BJ (cell line): ENCODE measurements at places on chromosomes 4 and X.

GRCh38 chrX:108271397-108271787 lies 166.8 kb downstream of the COL4A6 start:
- no peak for DNase-seq

DNA sequence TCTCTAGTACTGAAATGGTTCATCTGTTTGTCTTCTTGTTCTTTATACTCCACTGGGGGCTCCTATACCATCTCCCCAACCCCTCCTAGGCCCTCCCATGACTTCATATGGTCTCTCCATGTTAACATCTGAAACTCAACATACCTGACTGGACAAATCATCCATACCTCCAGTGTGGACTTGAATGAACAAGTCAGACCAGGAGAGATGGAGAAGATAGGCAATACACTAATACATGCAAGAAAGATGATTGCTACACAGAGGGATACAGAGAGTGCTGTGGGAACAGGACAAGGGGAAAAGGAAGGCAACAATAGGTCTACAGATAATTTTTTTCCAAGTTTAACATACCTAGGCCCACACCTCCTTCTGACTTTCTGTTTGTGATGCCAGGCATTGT lies 175.1 kb downstream of the FHIP1A start:
- no peak for DNase-seq

DNA sequence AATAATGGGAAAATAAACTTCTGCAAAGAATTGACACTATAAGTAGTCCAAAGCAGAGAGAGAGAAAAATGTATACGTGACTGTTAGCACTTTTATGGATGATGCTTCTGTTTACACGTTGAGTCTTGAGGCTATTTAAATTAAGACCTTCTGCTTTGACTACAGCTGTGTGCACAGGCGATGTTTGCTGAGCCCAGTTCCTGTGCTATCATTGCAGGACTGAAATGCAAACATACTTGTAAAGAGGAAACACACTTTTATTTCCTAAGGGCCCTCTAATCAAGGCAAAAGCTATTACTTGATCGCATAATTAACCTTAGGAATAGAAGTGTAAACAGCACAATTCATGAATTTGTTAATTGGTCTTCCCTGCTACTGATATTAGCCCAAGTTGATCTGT lies 226.9 kb downstream of the FBXW7 start:
- no peak for DNase-seq

GRCh38 chr4:3384391-3384770 lies 57.4 kb upstream of the HGFAC start:
- DNase-seq, result no peak

DNA sequence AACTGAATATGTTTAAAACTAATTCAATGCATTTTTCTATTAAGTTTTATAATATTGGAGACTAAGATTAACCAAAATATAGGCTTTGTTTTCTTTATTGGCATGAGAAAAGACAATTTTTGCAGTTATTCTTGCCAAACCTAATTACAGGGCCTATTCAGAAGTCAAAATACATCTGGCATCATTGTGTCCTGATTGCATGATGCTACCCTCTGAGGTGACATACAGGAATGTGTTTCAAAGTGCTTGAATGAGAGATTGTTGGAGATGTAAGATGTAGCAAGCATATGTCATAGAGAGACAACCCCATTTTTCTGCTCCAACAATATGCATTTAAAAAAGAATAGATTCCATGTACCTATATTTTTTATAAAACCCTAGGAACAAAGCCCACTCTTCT lies 1036.4 kb downstream of the PCDH18 start:
- no peak for DNase-seq

DNA sequence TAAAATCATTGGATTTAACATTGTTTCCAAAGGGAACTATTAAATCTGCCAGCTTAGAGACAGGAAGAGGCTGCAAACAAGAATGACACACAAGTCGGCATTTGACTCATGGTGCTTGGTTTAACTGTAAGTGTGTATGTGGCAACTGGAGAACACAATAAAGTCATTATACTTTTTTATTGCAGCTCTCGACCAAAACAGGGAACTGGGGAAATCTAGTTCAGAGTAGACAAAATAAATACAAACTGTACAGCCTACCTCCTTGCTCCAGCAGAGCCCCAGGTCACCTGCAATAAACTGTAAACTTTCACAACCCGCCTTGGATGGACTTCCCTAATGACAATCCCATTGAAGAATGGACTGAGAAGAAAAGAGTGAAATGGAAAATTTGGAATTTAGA lies 24.0 kb downstream of the NPY5R start:
- no peak for DNase-seq

- DNase-seq, result no peak
Measured at GRCh38 chr4:152927737-152928136, 8.4 kb upstream of the FHDC1 start.

DNA sequence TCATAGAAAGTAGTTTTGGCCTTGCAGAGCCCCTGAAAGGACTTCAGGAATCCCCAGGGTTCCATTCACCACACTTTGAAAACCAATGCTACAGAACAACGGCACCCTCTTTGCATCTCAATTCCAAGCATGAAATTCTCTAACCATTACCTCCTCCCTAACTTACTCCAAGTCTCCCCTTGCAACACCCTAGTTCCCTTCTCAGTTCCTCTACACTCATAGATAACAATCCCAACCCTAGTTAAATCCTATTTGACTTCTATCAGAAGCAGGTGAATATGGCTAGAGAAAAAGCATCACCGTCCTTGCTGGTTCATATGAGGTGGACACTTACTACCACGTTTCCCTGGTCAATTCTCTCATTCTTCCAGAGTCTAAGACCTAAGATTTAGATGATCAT lies 2.4 kb downstream of the RCHY1 start:
- no peak for DNase-seq

- DNase-seq, result no peak
Measured at GRCh38 chr4:144450526-144450925, 195.4 kb upstream of the HHIP start.

DNA sequence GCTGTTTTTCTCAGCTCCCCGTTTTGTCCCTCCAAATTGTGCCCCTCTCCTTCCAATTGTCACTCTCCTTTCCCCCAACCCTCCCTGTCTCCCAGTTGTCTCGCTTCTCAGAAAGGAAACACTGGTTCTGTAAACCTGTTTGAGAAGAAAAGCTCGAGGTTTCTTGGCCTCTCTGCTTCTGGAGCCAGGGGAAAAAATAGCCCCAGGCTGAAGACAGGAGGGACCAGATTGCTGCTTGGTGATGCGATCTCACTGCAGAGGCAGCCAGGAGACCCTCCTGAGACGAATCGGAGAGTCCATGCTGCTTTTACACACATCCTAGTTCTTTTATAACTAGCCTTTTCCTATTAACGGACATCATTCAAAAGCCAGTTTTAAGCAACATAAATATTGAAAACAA lies 21.2 kb downstream of the TRIML1 start:
- DNase-seq, result no peak

- no peak for DNase-seq
Measured at GRCh38 chr4:83644677-83645659, 109.1 kb downstream of the GPAT3 start.

DNA sequence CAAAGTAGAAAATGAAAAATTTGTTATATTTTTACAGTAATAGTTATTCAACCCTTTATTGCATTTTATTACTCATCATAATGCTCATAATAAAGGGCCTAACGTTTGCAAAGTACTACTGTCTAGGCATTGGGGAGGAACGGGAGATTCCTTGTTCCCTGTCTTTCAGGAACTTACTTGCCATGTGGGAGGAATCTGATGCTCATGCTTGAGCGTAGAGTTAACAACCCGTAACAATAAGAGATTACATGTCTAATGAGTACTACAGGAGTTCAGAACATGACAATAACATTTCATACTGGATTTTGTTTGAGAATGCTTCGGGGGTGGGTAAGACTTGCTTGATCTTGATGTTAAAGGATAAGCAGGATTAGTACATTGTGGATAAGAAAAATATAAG lies 2.9 kb downstream of the CCSER1 start:
- no peak for DNase-seq

DNA sequence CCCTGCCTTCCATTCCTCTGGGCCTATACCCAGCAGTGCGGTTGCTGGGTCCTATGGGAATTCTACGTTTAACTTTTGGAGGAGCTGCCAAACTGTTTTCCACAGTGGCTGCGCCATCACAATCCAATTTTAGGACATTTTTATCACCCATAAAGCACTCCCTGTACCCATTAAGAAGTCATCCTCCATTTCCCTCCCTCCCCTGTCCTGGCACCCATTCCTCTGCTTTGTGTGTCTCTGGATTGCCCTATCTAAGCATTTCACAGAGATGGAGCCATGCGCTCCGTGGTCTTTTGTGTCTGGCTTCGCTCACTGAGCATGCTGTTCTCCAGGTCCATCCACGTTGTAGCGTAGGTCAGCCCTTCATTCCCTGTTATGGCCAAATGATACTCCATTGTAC lies 1.7 kb upstream of the OPN1LW start:
- no peak for DNase-seq

DNA sequence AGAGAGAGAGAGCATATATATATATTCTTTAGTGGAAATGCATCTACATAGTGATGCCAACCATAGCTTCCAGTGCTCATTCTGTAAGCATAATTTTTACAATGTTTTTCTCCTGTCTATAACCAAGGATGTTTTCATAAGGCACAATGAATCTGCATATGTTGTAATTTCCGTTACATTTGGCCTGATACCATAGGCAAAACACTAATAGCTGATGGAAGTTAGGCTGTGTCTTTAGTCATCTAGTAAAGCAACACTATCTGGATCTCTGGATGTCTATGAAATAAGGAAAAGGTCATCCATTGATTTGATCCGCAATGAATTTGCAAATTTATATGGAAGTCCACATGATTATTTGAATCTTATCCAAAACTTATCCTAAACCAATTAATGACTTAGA lies 8.1 kb downstream of the PCDH7 start:
- DNase-seq, result no peak

DNA sequence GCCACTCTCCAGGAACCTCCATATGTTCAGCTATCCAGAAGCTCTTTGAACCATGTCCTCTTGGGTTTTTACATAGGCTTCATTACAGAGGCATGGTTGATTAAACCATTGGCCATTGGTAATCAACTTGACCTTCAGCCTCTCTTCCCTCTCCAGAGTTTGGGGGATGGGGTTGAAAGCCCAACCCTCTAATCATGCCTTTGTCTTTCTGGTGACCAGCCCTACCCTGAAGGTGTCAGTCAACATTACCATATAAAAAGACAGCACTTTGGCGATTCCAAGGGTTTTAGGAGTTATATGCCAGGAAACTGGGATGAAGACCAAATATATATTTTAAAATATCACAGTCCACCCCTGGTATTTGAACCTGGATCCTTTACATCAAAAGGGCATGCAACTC lies 222.5 kb downstream of the CHIC1 start:
- DNase-seq, result no peak

DNA sequence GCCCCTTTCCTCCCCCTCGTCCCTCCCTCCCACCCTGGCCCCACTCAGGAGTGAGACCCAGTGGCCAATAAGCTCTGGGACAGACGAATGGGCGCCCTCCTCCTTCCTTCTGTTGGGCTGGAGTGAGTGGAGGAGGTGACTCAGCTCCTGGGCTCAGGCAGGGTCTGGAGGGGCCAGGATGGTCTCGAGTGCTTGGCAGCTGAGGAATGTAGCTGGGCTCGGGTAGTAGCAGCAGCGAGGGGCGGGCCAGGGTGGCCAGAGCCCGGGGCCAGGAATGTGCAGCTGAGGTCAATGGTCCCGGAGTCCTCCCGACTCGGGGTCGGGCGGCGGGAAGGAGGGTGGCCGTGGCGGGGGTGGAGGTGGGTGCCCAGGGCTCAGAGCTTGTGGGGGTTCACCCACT lies 15.0 kb downstream of the G6PD start:
- no peak for DNase-seq

DNA sequence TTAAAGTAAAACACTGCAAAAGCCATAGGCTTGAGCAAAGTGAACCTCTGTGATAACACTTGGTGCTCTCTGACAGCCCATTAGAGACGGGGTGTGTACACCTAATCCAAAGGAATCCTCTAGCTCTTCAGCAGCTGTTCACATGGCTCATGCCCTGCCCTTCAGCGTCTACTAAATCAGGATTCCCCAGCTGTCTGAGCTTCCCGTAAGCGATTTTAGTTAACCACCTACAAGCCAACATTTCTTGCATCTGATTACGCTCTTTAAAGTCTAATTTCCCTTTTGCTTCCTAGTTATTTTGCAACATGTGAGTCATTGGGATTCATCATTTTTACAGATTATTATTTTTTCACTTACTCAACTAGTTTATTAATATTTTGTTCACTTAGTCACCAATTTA lies 6.5 kb downstream of the DMD start:
- no peak for DNase-seq
